ENCODE measurements at places on chromosomes 7 and 10.

GRCh38 chr10:68423522-68423921 lies 16.4 kb upstream of the RUFY2 start:
- no peak for DNase-seq

DNA sequence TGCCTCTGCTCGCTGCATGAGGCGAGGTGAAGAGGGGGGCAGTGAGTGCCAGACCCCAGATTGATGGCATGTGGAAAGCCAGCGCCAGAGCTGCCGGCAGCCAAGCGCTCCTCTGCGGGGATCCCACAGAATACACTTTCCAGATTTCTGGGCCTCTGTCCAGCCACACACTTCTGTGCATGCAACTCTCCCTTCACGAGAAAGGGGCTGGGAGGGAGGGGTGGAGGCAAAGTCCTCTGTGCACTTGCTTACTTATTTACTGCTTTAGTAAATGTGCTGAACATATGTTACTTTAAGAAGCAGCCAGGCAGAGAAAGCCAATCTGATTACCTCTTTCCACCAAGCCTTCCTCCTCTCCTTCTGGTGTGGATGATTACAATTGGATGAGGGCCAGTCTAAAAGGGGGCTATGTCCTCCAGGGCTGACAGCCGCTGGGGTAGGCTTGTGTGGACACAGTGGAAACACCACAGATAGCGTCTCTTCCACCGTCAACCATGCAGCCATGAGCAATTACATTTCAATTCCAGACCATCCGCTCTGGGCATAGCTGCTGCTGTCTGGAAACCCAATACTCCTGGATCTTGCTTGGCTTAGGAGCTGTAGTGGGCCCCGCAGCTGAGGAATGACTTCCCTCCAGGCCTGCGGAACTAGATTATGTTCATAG lies 322.8 kb upstream of the ANKRD30A start:
- no peak for DNase-seq

DNA sequence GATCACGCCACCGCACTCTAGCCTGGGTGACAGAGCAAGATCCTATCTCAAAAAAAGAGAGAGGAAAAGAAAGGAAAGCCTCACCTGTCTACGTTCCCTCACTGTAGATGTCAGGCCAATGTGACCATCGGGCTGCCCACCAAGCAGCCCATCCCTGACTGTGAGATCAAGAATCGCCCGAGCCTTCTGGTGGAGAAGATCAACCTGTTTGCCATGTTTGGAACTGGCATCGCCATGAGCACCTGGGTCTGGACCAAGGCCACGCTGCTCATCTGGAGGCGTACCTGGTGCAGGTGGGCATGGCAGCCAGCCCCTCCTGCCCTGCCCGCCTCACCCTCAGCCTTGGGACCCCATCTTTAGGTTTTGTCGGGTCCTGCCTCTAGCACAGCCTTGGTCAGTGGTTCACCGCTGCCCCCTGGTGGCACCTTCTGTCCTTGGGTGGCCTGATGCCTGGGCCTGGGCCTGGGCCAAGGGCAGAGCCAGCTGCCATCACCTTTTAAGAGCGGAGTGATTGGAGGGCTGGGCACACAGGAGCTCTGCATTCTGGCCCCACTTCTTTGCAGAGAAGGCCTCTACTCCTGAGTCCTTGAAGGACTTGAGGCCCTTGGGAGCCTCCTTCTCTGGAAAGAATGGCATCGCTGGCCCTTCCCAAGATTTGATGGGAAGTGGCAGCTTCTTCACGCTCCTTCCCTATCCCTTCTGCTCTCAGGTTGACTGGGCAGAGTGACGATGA lies 14.4 kb upstream of the AHCYL2 start:
- peak; percentile 51 for DNase-seq

GRCh38 chr7:20083781-20084180 lies 133.4 kb downstream of the MACC1 start:
- DNase-seq: peak; percentile 98

Data from RPMI7951 (cell line).